ENCODE measurements at places on chromosomes 6 and 20.

- no peak for DNase-seq
Measured at GRCh38 chr6:31572041-31572911, at the start of gene LTA. Gene LTA (plus strand): TSS chr6:31572289. CDS start chr6:31572743, 454 bp downstream.

DNA sequence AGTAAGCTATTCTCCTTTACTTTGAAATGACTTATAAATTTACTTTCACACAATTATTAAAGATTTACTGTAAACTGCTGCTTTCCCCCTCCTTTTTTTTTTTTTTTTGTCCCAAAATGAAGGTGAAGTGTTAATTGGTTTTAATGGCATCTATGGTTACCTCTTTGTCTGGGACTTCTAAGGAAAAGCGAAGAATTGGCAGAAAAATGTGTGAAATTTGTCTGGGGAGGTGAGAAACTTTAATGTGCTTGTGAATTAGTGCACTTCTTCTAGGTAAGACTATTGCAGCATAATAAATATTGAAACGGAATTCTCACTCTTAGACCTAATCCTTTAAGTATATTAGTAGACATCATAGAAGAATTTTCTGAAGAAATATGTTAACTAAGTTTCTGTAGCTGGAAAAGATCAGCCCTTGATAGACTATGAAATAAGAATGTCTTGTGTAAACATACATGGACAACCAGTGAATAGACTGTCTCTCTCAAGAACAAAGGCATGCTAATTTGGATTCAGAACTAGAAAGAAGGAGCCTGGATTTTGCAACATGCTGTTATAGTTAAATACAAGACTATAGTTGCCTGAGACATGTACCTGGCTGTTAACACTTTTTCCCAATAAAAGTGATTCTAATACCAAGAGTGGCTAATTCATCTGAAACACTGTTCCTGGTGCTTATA, 23.9 kb downstream of the FLRT3 start:
- no peak for DNase-seq

DNA sequence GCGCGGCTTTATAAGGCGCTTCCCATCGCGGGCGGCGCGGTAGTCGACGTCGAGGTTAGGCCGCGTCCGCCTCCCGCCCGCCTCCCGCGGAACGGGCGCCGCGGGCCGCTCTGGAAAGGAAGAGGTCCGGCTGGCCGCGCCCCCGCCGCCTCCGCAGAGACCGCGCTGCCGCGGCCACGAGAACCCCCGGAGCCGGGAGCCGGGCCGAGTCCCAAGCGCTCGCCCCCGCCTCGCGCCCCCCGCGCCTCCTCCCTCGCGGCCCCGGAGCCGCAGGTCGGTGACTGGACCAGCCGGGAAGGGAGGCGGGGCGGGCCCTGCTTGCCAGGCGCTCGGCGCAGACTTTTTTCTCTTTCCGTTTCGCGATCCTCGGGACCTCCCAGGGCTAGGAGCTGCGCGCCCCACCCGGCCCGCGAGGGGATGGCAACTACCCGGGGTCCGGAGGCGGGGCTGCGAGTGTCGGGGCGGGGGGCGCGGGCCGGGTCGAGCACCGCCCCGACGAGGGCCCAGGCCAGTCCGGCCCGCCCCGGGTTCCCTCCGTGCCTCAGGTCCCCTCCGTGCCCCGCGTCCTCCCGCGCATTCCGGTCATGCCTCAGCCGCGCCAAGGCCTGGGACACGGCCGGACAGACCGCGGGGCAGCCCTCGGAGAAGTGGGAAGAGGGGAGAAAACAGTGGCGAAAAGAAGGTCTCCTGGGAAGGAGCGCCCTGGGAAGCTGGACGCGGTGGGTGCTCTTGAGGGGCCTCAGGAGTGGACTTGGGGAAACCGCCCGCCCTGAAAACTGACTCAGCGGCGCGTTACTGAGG, 417 bp upstream of the PXDC1 start:
- peak; percentile 96 for DNase-seq

DNA sequence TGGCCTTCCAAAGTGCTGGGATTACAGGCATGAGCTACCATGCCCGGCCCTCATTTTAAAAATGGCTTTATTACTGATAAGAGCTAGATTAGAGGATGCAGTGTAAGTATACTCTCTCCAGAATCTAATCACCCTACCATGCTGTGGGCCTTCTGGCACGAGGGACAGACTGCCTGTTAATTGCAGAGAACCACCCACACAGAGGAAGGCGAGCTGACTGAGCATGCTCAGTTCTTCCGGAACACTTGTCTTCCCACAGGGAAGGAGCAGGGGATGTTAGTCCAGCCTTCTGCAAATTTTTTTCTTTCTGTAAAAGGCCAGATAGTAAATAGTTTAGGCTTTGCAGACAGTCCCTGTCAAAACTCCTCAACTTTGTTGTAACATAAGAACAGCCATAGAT, 48.9 kb downstream of the ALDH5A1 start:
- no peak for DNase-seq

DNA sequence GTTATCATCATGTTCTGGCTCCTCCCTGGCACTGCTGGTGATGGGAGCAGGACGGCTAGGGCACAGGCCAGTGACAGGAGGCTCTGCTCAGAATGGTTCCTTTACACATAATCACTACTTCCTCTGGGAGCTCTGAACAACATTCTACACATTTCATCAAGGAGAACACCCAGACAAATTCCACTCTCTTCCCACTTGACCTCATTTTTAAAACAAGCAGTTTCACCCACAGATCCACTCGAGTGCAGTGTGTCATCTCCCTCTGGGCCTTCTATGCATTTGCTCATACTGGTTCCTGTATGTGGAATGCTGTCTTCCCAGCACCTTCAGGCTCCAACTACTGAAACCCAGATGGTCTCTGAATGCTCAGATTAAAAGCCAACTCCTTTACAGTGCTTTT, 84.8 kb downstream of the ELOVL5 start:
- no peak for DNase-seq

DNA sequence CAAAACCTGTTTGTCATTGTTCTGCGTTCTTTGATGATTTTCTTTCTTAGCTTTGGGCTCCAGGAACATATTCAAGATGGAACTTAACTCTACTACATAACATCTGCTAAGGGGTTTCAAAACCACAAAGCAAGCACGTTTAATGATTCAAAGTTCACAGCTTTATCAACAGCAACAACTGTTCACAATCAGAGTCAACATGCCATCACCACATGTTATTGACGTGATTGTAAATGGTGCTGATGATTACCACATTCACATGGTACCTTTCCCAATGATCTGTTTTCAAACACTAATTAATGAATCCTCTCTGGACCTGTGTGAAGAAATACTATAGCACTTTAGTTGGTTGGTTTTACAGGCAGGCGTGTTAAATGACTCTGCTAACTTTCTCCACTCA, 180.6 kb upstream of the CEP162 start:
- DNase-seq, result no peak

DNA sequence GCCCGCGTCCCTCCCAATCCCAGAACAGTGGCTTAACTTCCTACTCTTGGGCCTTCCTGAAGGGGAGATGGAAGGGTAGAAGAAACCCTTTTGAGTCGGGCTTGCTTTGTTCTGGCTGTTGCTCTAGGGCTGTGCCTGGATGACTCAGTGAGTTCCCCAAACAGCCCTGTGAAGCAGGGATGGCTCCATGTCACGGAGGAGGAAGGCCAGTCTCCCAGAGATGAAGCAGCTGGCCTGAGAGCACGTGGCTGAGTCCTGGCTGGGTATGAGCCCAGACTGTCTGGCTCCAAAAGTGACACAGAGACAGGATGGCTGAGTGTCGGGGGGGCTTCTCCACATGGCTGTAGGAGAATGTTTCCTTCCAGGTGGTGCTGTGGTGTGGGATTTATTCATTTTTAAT, 4.6 kb downstream of the SYTL3 start:
- no peak for DNase-seq

DNA sequence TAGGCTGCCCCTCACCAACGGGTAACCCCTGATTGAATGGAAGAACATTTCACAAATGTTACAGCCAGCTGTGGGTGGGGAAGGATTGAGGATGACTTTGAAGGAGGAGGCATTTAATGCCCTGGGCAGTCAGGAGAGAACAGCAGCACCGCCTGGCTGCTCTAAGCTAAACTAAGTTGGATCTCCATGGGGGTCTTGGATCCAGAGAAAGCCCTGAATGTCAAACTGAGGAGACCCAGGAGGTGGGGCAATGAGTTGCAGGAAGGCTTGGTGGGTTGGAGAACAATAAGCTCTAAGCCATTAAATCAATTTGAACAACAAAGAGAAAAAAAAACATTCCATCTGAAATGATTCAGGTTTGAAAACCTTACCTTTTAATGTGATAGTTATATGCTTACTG, 35.4 kb downstream of the TMX4 start:
- DNase-seq, result no peak

DNA sequence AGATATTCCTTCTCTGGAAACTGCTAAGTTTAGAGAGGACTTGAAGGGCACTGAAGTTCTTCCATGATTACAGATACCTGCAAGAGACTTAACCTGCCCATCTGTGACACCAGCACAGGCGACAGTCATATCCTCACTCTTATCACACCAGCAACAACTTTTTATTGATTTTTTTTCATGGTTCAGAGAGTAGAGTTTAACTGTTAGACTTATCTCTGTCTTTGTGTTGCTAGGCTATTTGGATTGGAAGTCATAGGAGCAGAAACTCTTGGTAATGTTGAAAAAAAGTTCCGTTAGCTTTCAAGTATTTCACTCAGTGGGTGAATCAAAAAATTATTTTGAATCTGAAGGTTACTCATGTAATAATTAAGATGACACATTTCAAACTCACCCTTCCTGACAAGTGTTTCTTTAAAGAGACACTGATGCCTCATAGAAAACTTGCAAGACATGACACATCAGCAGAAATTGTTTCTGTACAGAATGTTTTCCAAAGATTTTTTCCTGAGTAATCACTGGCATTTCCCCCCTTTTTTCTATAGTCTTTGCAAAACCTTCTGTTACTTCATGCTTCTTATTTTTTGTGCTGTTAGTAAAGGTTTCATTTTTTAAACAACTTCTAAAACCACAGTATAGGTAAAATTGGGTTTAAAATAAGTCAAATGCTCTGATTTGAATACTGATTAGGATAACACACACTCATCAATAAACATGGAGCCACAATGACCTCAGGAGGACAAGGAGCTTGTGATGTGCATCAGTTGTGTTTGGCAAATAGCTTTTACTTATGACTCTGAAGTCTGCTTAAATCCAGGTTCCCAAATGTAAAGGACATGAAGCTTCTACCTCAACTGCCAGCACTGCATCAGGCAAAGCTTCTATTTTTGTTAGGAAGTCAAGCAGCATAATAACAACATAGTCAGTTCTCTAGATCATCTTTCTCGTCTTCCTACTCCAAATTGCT, 252.9 kb upstream of the MAN1A1 start:
- DNase-seq, result no peak

GRCh38 chr6:991192-991591, 298.3 kb upstream of the EXOC2 start:
- no peak for DNase-seq

DNA sequence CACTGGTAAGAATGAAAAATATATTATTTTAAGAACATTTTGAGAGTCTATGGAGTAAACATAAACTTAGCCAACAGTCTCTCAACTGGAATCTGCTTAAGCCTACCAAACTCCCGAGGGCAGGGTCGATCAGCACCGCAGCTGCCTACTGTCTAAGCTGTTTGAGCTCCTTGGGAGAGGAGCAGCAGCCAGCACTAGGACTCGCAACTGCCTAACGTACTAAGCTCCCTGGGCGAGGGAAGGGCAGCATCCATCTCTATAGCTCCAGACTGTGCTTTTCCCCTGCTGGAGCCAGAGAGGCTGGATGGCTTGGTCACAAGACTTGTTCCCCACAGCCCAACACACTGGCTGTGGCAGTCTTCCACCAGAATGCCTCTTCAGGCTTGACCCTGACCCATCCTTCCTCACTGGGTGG, 96.4 kb downstream of the MOXD1 start:
- no peak for DNase-seq

- DNase-seq, result no peak
Measured at GRCh38 chr20:37864298-37864697, 38.6 kb upstream of the VSTM2L start.

- no peak for DNase-seq
Measured at GRCh38 chr6:131372535-131372934, 200.5 kb upstream of the ARG1 start.

- no peak for DNase-seq
Measured at GRCh38 chr6:83518816-83519480, 6.6 kb downstream of the PRSS35 start.

DNA sequence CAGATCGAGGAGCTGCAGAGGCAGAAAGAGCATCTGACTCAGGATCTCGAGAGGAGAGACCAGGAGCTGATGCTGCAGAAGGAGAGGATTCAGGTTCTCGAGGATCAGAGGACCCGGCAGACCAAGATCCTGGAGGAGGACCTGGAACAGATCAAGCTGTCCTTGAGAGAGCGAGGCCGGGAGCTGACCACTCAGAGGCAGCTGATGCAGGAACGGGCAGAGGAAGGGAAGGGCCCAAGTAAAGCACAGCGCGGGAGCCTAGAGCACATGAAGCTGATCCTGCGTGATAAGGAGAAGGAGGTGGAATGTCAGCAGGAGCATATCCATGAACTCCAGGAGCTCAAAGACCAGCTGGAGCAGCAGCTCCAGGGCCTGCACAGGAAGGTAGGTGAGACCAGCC, 26.2 kb downstream of the C20orf173 start:
- no peak for DNase-seq

- DNase-seq, result no peak
Measured at GRCh38 chr6:43269273-43270007, 26.2 kb downstream of the TTBK1 start.

DNA sequence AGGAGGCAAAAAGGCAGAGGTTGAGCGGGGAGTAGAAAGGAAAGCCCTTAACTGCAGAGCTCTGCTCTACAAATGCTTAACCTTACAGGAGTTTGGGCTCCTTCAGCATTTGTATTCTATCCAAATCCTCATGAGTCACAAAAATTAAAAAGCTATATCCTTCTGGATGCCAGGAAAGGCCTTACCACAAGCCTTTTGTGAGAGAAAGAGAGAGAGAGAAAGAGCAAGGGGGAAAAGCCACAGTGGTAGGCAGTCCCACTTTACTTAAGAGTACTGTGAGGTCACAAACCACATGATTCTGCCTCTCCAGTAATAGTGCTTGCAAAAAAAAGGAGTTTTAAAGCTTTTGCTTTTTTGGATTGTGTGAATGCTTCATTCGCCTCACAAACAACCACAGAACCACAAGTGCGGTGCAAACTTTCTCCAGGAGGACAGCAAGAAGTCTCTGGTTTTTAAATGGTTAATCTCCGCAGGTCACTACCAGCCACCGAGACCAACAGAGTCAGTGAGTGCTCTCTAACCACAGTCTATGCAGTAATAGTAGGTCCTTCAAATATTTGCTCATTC, at the start of gene RUNX2:
Gene RUNX2, plus strand, starts transcription at position 375 of the 567 bp plus-strand sequence. CDS start 397 bp downstream, outside the sequence.
- DNase-seq, result no peak

GRCh38 chr6:14635195-14635594, 517.6 kb downstream of the CD83 start:
- DNase-seq, result no peak

DNA sequence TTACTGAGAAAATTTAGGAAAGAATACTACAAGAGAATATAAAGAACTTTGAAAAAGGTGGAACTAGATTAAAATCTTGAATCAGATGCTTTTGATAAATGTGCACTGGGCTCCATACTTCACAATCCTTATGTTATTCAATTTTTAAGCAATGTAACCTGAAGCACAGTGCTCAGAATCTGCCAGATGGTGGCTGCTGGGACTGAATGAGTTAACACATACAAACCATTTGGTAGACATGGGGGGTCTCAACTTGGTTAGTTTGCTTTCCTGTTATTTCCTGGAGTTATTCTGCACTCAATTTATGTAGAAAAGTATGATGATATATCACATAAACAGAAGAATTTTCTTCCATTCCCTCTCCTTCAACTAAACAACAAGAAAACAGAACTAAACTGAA, 326.5 kb downstream of the RNGTT start:
- no peak for DNase-seq
